ENCODE measurements at places on chromosomes 12 and 14. TPM values are rescaled to one million over a fixed set of nuclear protein-coding genes. Genes with fewer than 3 reads are reported as not detected.

DNA sequence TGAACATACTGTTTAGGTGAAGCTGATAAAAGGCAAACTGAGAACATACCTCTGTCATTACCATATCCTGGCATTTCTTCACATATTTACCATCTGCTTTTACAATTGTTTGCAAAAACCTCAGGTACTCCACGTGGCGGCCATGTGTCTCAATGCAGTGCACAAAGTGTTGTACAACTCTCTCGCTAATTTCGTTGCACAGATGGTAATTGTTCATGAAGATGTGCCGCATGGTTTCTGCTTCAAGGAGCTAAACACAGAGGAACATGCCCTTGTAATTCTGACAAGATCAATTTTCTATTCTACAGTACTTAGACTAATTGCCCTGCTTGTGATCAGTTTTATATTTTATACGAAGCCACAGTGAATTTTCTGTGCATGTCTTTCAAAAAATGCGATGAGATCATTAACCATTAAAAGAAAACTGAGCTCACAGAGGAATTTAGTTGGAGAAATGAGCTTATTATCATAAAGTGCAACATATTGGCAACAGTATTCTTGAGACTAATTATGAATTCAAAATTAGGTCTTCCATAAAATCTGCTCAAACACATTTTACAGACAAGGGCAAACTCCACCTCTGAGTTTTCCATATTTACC is 233.8 kb downstream of the ITPR2 start:
- no peak for DNase-seq

DNA sequence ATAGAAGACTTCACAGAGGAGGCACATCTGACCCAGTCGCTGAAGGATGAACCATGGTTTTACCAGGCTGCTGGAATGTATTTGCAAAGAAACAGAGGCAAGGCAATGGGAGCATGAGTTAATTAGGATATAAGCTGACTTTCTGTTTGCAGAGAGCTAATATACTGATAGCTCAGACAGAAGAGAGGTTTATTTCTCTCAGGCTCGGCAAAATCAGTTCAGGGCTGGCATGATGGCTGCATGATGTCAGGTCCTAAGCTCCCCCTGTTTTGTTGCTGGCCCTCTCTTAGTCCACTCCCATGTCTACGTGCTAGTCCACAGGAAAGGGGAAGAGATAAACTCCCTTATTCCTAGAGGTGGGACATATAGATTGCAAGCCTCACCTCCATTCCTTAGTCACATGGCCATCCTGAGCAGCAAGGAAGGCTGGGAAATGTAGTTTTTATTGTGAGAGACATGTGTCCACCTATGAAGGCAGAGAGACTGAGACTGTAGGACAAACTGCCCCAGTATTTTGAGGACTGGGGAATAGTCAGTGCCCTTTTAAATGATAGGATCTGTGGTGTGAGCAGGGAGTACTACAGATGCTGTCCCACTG is 224.5 kb downstream of the VRK1 start:
- DNase-seq = no peak

The SVOP gene
- not detected for total RNA-seq

GRCh38 chr14:65933400-65934069 is 521.0 kb downstream of the FUT8 start:
- no peak for DNase-seq

GRCh38 chr14:36520601-36521525 is 831 bp upstream of the NKX2-1 start:
- no peak for DNase-seq

- no peak for DNase-seq
Observed at GRCh38 chr14:99689266-99690236, 5.5 kb downstream of the CYP46A1 start.

DNA sequence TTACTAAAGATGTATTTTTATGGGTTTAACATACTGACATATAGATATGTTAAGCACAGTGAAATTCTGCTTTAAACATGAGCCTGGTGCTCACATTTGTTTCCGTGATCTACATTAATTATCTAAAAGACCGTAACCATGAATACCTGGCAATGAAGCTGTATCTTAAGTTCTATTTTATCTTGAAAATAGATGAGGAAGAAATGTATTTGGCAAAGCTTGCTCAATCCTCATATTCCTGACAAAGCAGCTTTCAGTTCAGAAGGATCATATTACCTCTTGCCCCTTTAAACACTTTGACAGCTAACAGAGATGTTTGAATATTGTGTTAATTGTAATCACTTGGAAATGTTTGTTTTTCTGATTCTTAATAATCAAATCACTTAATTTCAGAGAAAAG is 9.8 kb downstream of the EPYC start:
- DNase-seq = no peak

DNA sequence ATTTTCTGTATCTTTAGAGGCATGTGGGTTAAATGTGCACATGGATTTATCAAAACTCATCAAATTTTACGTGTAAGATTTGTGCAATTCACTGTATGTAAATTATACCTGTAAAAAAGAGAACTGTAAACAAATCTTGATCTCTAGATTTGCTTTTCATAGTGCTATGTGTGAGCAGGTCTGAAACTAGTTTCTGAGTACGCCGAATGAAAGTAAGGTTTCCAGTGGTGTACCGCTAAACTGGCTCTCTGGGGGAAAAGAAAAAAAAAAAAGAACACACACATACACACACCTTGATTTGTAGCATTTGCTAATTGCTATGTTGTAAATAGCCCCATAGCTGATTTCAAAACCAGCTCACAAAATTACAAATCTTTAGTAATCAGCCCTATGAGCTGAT is 8.6 kb upstream of the SLC41A2 start:
- peak; percentile 49 for DNase-seq

GRCh38 chr12:6450091-6450868 is 1.6 kb upstream of the TAPBPL start:
- DNase-seq = no peak

DNA sequence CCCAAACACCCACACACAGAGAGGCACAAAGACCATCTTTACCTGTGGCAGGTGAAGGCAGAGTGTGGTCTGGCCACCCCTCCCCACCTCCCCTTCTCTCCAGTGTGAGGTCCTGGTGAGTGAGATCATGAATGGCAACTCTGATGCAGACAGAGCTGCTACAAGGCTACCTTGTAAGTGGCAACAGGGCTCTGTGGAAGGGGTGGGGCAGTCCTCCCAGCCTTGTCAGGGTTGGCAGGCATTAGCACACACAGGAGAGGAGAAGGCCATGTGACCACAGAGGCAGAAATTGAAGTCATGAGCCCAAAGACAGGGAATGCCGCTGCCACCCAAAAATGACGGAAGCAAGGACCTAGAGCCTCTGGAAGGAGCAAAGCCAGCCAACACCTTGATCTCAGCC is 30.7 kb downstream of the VWF start:
- DNase-seq = no peak

DNA sequence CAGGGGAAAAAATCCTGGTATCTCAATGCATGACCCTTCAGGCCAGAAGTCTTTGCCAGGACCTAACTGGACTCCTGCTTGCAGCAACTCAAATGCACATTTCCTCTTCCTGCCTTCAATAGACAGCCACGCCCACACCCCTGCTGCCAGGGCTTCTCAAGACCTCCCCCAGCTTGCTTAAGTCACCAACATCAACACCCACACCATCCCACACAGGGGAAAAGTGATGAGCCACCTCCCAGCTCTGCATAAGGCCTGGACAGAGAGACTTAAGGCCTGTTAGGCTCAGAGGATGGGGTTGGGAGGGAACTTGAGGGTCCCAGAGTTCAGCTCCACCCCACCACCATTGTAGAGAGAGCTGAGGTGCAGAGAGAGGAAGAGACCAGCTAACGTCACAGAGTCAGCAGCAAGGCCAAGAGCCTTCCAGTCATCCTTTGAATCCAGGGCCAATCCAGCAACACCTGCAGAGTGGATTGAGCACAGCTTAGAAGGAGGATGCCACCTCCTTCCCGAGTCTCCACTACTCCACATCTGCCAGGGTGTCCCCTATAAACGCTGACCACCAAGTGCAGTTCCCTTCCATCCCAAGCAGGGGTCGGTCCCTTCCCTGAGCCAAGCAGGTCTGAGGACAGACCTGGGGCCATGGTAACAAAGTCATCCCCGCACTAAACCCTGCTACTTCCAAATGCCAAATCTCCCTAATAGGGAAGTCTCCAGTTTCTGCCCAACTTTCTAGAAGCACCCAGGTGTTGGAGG is 50.0 kb downstream of the KDM2B start:
- DNase-seq = peak; percentile 83

GRCh38 chr12:59660148-59660547 is 64.3 kb downstream of the SLC16A7 start:
- no peak for DNase-seq

- DNase-seq = no peak
Observed at GRCh38 chr12:52672321-52672933, 7.8 kb downstream of the KRT1 start.

The SRRM4 gene
- not detected for total RNA-seq

The ERP27 gene
- total RNA-seq = 9.0 TPM

- no peak for DNase-seq
Observed at GRCh38 chr12:2463719-2464118, 331.1 kb upstream of the FKBP4 start.

DNA sequence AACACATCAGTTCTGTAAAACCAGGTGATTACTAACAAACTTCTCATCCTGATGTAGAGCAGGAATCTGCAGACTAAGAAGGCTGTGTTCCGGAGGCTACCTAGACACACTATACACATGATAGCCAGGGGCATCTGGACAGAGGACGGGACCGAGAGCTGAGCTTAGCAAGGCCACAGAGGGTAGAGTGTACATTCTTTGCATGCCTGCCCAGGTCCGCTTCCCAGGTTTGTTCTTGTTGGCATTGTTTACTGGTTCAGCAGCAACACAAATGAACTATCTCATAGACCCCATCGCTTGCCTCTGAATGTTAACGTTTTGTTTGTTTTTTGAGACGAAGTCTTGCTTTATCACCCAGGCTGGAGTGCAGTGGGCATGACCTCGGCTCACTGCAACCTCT is 17.7 kb upstream of the TEAD4 start:
- no peak for DNase-seq

The TMTC2 gene
- total RNA-seq = 2.6 TPM

DNA sequence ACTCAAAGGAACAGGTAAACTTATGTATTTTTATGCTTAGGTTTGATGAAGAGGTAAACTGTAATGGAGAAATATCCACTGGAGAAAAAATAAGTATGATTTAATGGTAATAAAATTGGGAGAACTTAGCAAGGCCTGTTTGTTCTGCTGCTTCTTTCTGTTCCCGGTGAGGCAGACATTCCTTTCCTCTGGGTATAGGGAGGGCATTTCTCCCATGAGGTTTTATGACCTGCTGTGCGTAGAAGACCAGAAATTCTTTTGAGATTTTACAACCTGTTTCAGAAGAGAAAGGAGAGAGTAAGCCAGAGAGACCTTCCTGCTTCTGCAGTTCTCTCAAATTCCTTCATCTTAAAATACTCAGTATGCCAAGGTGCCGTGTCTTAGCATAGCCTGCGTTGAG is 139.4 kb upstream of the RMST start:
- DNase-seq = no peak

The TMEM233 gene
- not detected for total RNA-seq

DNA sequence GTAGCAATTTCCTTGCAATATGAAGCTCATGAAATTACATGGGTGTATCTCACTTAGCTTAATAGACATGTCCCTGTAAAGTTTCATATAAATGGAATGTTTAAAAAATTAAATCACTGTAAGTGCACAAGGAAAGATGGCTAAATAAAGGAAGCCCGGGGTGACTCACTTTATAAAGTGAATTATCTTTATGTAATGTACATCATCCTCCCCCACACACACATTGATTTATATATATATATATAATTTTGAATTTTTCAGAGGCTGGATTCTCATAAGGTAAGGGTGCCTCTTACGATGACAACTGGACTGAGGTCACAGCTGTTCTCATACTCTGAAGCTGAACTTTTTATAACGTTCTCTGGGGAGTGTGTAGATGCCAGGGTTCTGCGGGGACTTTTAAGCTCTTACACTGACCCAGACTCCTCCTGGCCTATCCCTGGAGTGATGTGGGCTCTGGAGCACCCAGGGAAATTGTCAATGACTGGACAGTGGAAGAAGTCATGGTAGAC is 108.7 kb upstream of the HIF1A start:
- DNase-seq = no peak

The HVCN1 gene
- 216 TPM for total RNA-seq

The C14orf132 gene
- total RNA-seq = 0.70 TPM

The MYH7 gene
- not detected for total RNA-seq

- DNase-seq = no peak
Observed at GRCh38 chr12:135138-135537, 68.6 kb downstream of the IQSEC3 start.

DNA sequence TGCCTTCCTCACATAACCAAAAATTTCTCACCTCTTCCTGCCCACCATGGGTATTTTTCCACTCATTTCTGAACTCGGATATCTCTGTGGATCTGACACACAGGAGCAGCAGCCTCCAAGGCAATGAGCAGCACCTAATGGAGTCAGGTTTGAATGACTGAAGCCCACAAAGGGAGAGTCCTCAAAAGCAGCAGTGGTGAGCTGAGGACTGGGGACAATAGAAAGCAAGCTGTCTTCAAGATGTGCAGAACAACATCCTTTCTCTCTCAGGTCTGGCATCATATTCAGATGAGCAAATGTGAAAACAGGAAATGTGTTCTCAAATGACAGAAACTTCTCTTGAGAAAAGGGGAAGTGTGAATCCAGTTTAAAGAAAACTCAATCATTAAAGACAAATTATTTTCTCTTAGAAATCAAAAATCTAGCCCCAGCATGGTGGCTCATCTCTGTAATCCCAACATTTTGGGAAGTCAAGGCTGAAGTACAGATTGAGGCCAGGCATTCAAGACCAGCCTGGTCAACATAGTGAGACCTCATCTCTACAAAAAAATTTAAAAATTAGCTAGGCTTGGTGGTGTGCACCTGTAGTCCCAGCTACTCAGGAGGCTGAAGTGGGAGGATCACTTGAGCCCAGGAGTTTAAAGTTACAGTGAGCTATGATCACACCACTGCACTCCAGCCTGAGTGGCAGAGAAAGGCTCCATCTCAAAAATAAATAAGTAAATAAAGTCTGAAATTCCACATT is 54.2 kb downstream of the C12orf42 start:
- peak; percentile 89 for DNase-seq

GRCh38 chr14:96666088-96666487 is 131.1 kb upstream of the VRK1 start:
- DNase-seq = no peak

- DNase-seq = no peak
Observed at GRCh38 chr14:69328317-69328716, 68.4 kb downstream of the GALNT16 start.

The DBX2 gene
- total RNA-seq = not detected

DNA sequence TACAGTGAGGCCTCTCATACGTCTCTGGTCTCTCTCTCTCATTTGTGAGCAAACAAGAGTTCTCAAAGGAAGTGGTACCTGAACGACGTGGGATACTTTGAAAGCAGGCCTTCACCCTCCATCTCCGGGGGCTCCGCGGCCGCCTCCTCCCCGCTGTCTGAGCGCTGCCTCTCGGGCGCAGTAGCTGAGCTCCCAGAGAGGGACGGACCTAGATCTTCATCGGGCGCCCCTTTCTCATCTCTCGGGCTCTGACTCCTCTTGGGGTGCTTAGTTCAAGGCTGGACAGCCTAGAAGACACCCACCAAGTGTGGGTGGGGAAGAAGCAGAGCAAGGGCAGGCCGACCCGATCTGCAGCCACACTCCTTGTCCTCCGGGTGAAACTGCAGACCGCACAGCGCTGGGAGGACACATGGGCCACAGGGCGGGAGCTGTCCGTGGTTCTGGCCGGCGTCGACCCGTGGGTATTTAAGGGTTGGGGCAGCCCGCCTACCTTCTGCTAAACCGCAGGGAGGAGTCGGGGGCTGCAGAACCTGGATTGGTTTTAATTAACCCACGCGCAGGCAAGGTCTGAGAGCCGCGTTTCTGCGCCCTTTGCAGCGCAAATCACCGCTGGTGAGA is 92.7 kb downstream of the PAH start:
- DNase-seq = no peak

- no peak for DNase-seq
Observed at GRCh38 chr12:120140603-120141002, 24.1 kb upstream of the RAB35 start.

The DDN gene
- total RNA-seq = 0.10 TPM
